Muscle of arm (tissue), 14 donors: ENCODE measurements at places on chromosomes 5 and 9. TPM values are rescaled to one million over a fixed set of nuclear protein-coding genes. Genes with fewer than 3 reads are reported as not detected.

Gene LTC4S
- 0.99 TPM for polyA plus RNA-seq

Gene PCDHGC5
- polyA plus RNA-seq, result 0.66 TPM

Gene SECISBP2
- polyA plus RNA-seq, result 34.6 TPM

Gene EGR1
- polyA plus RNA-seq, result 885 TPM

Gene ARAP3
- 22.0 TPM for polyA plus RNA-seq

Gene PCDHB14
- polyA plus RNA-seq, result 6.0 TPM

Gene PCDHB4
- 3.5 TPM for polyA plus RNA-seq

Gene FREM1
- 55.0 TPM for polyA plus RNA-seq

Gene PCA3
- 0.86 TPM for polyA plus RNA-seq

Gene DEPDC1B
- 5.1 TPM for polyA plus RNA-seq

Gene GZMA
- 2.0 TPM for polyA plus RNA-seq
